ENCODE measurements at places on chromosomes 11 and 22.

DNA sequence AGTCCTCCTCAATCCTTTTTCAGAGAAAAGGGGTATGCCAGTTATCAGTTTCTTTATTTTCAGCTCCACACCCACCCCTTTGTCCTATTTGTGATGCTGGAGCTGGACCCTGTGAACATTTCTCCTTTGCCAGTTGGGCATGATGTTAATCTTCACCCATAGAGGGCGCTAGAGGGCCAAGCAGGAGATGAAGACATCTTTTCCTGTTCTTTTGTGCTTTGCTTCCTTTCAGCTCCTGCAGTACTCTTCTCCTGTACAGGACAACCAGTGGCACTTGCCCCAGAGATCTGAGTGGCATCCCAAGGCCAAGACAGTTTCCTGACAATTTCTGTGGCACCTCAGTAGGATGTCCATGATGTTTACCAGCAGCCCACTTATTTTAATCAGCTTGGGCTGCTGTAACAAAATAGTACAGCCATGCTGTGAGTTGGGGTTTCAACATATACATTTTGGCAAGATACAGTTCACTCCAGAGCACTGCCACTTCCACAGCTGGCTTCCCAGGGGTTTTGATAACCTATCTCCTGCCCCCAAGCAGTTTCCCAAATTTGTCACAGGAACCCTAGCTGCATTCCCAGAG lies 4.6 kb downstream of the SAA2 start:
- peak; percentile 57 for DNase-seq

DNA sequence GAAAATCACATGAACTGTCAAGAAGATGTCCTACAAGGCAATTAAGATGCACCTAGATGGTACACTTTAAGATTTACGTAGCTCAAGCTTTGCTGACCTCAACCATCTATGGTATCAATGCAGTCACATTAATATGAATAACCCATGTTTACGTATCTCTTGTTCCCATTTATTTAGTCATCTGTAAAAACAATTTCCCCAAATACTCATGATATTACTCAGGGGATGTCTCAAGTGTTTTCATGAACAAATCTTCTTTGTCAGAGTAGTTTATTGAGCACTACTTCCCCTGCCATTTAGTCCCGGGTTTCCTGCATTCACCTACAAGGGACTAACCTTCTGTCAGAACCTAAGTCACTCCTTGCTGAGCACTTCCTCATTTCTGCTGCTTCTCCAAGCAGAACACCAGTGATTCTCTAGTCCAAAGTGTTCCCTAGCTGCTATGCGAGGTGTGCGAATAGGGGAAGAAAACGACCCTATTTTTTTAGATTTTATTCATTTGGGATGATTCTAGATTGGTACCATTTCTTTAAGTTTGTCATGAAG lies 554.3 kb upstream of the LRRC4C start:
- no peak for DNase-seq

GRCh38 chr22:49140911-49141665 lies 686.6 kb downstream of the BRD1 start:
- DNase-seq: no peak

DNA sequence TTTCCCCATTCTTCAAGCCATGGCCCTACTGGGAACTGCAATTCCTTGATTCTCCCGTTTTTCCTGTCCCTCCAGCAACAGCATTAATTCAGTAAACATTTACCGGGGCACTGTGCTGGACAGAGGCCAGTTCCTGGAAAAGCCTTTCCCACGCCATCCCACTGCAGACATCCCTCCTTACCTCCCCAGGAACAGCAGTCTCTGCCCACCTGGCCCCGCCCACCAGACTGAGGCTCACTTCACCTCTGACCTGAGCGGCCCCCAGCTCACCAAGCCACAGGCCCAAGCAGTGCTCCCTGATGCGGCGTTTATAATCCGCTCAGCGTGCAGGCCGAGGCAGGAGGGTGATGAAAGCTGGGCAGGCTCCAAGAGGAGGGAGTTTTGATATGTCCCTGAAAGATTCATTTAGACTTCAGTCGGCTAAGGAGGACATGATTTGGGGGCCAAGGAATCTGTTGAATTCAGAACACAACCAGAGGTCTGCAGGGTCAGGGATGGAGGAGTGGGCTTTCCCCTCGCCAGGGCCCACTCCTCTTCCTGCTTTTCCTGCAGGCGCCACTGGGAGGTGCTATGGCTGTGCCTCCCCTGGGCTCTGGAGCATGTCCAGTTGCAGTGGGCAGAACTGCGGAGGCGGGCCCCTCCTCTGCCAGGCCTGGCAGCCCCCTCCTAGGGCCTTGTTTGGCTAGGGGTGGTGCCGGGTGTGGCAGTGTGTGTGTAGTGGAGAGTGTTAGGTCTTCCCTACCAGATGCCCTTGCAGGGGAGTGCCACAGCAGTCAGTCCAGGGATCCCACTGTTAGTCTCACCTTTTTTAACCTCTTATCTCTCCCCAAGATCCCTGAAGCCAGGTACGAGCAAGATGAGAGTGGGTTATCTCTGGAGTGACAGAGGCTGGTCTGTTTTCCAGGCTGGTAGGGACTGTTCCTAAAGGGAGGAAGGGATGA lies 1.4 kb upstream of the TAGLN start:
- no peak for DNase-seq

DNA sequence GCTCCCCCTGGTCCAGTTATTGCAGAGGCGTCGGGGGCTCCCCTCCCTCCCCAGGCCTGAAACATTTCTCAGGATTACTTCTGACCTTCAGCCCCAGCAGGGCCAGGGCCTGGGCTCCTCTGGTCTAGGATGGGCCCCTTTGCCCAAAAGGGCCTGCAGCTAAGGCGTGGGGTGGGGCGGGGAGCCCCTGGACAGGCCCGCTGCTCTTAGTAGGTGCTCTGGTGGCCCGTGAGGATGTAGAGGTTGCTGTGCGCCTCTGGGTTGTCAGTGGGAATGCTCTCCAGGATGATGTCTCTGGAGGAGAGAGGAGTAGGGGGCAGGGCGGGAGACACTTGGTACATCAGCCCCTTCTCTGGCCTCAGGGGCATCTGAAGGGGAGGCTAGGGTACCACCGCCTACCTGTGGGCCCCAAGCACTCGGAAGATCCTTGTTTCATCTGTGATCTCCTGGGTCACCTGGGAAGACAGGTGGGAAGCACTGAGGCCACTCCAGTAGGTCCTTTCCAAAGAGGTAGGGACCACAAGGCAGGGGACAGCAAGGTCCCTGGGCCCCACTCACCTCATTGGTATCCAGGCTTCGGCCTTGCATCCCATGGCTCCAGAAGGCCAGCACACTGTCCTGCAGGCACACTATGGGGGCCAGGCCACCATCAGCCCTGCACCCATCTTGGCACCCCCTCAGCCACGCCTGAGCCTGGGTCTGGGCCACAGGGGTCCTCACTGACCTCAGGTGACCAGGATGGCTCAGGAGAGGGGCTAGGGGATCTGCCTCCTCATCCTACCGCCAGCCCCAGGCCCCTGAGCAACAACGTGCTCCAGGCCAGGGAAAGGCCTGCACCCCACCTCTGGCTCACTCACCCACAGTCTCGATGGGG lies 11.2 kb upstream of the SF1 start:
- DNase-seq: no peak

DNA sequence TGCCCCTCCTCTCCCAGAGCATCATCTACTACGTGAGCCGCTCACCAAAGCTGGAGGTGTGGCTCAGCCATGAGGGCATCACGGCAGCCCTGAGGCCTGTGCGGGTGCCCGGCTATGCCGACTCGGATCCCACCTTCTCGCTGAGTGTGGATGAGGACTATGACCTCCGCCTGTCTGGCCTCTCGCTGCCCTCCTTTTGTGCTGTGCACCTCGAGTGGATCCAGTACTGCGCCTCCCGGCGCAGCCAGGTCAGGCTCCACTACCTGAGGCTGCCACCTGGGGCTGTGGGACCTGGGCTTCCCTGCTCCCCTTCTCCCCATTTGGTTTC lies 3.8 kb upstream of the SIPA1 start:
- DNase-seq: no peak

DNA sequence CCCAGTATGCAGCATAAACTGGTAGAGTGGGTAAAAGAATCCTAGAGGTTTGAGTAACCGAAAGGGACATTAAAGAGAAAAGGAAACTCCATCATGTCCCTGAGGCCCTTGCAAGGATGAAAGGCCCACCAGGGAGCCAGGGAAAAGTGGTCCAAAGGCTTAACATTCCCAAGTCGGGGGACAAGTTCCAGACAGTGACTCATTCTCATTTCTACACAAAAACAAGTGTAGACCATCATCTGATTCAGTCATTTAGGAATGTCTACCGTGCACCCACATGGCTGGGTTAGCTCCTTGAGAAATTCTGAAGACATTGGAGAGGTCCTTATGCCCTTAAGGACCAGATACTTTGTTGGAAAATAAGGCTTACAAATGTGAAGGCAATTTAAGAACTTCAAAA lies 4.8 kb upstream of the NOX4 start:
- no peak for DNase-seq

GRCh38 chr11:27201454-27202302 lies 161.1 kb downstream of the BBOX1 start:
- DNase-seq: no peak

- DNase-seq: no peak
Measured at GRCh38 chr11:126716456-126717083, 284.0 kb downstream of the KIRREL3 start.

GRCh38 chr11:33116535-33116934 lies 44.7 kb downstream of the CSTF3 start:
- DNase-seq: no peak

- DNase-seq: no peak
Measured at GRCh38 chr11:123580137-123580536, 74.3 kb downstream of the SCN3B start.

- no peak for DNase-seq
Measured at GRCh38 chr11:71117311-71117710, 135.1 kb downstream of the SHANK2 start.

DNA sequence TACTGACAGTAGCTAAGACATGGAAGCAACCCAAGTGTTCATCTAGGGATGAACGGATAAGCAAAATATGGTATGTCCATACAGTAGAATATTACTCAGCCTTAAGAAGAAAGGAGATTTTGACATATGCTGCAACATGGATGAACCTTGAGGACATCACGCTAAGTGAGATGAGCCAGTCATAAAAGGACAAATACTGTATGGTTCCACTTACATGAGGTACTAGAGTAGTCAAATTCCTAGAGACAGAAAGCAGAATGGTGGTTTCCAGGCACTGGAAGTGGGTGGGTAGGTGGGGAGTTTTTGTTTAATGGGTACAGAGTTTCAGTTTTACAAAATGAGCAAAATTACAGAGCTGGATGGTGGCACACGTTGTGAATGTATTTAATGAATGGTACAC lies 18.1 kb downstream of the CHST1 start:
- DNase-seq: no peak

DNA sequence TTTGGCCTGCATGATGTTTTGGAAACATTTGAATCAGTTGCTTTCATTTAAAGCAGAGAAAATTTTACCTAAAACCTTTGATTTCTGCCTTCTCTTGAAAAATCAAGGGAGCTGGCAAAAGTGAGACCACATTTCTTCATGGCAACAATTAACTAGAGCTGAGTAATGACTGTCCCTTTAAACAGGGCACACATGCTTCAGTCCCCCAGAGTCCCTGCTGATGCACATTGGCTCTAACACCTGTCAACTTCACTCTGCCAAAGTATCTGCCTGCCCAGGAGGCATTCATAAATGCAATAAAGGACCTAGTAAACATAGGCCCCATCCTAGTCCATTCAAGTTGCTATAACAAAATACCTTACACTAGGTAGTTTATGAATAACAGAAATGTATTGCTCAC lies 87.1 kb upstream of the LDLRAD3 start:
- DNase-seq: no peak

- DNase-seq: no peak
Measured at GRCh38 chr11:62713343-62713742, 5.9 kb downstream of the GNG3 start.

- no peak for DNase-seq
Measured at GRCh38 chr22:24763872-24764485, 10.5 kb downstream of the PIWIL3 start.

- DNase-seq: peak; percentile 4
Measured at GRCh38 chr11:64415996-64416728, 57.2 kb downstream of the RPS6KA4 start.

DNA sequence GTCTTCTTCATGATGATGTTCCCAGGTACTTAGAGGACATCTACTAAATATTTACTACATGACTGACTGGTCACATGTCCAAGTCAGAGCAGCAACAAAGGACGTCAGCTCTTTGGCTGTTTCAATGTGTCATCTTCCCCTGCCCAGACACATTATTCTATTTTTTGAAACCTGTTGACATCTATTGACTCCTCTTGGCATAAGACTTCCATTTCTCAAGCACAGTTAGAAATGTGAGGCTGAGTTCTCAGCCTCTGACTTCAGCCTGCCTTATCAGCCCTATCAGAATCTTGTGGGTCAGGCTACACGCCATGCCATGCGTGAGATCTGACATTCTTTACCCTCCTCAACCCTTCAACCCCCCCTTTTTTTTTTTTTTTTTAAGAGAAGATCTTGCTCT lies 63.8 kb downstream of the SC5D start:
- DNase-seq: no peak

DNA sequence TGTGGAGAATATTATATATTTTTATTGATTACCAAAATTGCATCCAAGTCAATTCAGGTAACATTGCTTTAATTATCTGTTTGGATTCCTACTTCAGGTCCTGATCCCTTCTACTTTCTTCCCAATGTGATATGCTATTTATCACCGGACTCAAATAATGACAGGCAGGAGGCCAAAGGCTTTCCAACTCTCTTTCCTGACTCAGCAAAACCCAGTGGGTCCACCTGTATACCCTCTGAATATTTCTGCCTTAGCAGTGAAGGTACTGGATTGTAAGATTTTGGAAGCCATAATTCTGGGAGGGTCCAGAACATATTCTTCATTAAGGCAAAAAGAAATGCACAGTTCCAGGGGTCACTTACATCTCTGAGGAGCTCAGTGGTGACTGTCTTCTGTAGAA lies 260.2 kb upstream of the UBASH3B start:
- no peak for DNase-seq

- no peak for DNase-seq
Measured at GRCh38 chr22:17205432-17205831, 13.8 kb downstream of the ADA2 start.

GRCh38 chr22:45270095-45271020 lies 14.4 kb upstream of the UPK3A start:
- DNase-seq: no peak

DNA sequence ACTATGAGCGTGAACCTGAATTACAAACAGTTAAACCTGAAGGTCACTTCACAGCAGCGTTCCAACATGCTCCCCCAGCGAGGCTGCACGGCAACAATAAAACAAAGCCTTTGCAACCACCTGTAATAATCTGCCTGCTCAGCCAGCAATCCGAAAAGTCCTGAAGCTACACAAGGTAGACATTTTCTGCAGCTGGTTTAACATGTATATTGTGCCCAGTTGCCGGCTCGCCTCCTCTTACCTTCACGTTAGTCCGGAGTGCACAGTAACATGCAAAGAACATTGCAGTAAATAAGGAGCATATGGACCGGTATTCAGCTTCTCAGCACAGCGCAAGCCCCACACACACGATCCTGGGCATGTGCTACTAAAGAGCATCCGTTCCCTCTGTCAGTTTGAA lies 704.3 kb downstream of the DLG2 start:
- DNase-seq: no peak

DNA sequence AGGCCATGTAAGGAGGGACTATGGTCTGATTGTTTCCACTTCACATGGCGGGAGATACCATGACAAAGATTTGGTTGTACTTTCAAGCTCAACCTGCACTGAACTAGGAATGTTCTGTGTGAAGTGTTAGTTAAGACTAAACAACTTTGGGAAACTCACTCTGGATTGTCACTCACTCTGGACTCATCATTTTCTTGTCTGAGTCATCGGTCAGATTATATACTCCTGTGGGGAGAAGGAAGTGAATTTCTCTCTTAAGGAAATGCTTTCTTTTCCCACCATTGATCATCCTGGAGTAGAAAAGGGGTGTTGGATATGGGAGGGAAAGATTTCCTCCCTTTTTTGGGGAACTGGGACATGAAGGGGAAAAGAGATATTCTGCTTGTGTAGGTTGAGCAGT lies 26.9 kb upstream of the CAT start:
- no peak for DNase-seq

All from CD4-positive, alpha-beta T cell treated with Interleukin-1 beta for 1 hour (primary cell).